Body of pancreas (tissue), 4 donors: ENCODE measurements at places on chromosomes 5 and 9. TPM values are rescaled to one million over a fixed set of nuclear protein-coding genes. Genes with fewer than 3 reads are reported as not detected.
A peak's percentile ranks its signal among the peaks of the same experiment; 100 is the strongest.

GRCh38 chr5:179376701-179377420, 31.6 kb upstream of the ADAMTS2 start:
- DNase-seq = no peak
- no peaks in the 10 kb centered on the region for H3K36me3 ChIP-seq
- H3K27me3 ChIP-seq = no peaks in the 10 kb centered on the region
- no peak overlapping the region for H3K4me3 ChIP-seq
- no peaks in the 10 kb centered on the region for H3K4me1 ChIP-seq
- no peak overlapping the region for H3K27ac ChIP-seq

DNA sequence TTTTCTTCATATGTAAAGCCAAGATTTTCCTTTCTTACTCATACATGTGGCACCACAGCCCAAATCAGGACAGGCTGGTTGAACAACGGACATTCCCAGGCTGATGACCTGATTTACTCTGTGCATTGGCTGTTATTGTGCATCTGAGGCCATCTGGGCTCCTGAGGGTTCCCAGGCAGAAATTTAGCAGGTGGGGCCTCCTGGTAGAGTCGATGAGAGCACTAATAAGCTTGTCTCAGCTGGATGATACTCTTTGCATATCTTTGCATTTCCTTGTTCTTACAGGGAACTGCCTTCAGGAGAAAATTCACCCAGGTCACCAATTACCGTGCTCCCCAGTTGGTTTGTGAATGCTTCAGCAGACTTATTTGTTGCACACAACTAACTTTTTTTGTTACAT, 605.1 kb downstream of the ELAVL2 start:
- no peak overlapping the region for H3K4me3 ChIP-seq
- no peaks in the 10 kb centered on the region for H3K27me3 ChIP-seq
- no peaks in the 10 kb centered on the region for H3K36me3 ChIP-seq
- no peaks in the 10 kb centered on the region for H3K4me1 ChIP-seq
- H3K27ac ChIP-seq = no peak overlapping the region
- DNase-seq = no peak

The RFK gene
- total RNA-seq = 7.6 TPM

The LHX2 gene
- total RNA-seq = not detected

The CAMLG gene
- 29.8 TPM for total RNA-seq

GRCh38 chr5:65718576-65719310, 3.2 kb downstream of the SGTB start:
- H3K36me3 ChIP-seq = no peaks in the 10 kb centered on the region
- no peak overlapping the region for H3K27ac ChIP-seq
- no peak overlapping the region for H3K4me3 ChIP-seq
- H3K4me1 ChIP-seq = peaks cover 14% of the 10 kb centered on the region
- DNase-seq = no peak
- H3K27me3 ChIP-seq = no peaks in the 10 kb centered on the region

DNA sequence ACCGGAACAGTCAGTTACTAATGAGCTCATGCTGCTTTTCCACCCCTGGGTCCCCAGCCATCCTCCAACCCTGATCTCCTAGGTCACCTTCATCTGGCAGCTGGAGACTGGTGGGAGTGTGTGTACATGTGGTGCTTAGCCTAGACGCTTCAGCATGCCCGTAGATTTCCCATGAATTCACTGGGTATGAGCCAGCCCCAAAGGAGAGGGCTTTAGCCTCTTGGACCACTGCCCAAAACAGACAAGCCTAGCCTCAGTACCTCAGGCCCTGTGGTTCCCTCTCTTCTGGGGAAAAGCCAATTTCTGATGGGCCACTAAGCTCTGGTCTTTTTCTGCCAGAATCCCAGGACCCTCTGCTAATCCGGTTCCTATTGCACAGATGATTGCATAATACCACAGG, 48.0 kb upstream of the ASTN2 start:
- H3K4me3 ChIP-seq = no peak overlapping the region
- no peak overlapping the region for H3K27ac ChIP-seq
- no peaks in the 10 kb centered on the region for H3K27me3 ChIP-seq

DNA sequence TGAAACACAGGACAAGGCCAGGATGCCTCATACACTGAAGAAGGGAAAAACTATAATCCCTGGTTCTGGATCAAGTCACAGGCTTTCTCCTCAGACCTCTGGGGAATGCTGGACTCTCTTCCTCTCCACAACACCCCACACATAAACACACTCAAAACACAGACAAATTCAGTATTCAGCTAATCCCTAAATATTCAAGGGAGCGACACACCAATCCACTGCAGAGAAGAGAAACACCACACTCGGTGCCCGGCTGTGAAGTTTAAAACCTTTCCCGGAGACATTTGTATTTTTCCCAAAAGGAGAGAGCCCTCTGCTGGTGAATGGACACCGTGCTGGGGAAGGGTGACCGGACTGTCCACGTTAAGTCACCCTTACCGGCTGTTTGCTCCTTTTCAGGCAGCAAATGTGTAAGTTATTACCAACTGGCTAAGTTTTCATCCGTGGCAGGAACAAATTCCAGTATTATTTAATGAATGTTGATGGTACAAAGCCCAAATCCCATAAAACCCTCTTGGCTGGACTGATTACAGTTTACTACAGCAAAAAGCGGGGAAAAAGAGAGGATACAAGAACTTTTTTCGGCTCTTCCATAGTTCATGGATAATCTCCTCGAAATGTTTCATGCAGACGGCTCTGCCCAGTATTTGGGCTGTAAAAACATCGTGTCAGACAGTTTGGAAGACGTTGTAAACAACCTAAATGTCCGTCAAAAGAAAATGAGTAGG, 130.9 kb upstream of the SLC30A5 start:
- no peaks in the 10 kb centered on the region for H3K36me3 ChIP-seq
- H3K4me1 ChIP-seq = peaks cover 4% of the 10 kb centered on the region
- H3K4me3 ChIP-seq = no peak overlapping the region
- DNase-seq = peak; percentile 67

The TMEM252 gene
- not detected for total RNA-seq
